ENCODE measurements at places on chromosomes 5 and 9.

- DNase-seq, result no peak
Measured at GRCh38 chr5:108361771-108362170, 20.1 kb downstream of the FBXL17 start.

DNA sequence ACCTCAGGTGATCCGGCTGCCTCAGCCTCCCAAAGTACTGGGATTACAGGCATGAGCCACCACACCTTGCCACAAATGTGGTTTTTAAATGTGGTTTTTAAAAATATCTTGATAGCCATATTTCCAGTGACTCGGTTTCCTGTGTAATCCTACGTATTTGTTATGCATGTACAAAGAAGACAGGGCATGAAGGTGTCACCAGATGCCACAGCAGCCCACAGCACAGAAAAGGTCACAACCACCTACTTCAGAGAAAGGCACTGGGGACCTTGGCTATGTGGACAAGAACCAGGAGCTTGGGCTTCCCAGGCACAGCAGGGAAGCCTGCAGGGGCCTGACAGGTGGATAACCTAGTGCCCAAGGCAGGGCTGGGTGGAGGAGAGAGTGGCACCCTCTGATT is 38.0 kb downstream of the C9orf50 start:
- DNase-seq, result no peak

DNA sequence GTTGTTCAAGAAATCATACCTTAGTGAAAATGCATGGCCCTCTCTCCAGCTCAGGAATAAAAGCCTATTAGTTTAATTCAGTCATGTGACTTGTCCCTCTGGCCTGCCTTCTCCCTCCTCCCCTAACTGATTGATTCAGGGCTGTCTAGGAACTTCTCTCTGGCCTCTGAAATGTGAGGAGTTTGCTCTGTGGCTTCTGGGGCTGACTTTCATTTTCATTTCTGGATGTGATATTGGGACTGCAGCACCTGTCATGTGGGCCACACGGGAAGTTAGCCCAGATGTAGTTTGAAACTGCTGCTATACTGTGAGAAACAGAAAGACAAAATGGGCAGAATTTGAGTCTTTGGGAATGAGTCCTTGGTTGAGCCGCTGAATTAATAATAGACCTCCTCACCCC is 44.8 kb downstream of the PARP8 start:
- no peak for DNase-seq

- no peak for DNase-seq
Measured at GRCh38 chr5:167030500-167031120, 1260.8 kb upstream of the WWC1 start.

GRCh38 chr5:94621763-94622162 is 3.3 kb downstream of the SLF1 start:
- DNase-seq, result no peak

- no peak for DNase-seq
Measured at GRCh38 chr5:72248410-72248981, 71.5 kb downstream of the MRPS27 start.

DNA sequence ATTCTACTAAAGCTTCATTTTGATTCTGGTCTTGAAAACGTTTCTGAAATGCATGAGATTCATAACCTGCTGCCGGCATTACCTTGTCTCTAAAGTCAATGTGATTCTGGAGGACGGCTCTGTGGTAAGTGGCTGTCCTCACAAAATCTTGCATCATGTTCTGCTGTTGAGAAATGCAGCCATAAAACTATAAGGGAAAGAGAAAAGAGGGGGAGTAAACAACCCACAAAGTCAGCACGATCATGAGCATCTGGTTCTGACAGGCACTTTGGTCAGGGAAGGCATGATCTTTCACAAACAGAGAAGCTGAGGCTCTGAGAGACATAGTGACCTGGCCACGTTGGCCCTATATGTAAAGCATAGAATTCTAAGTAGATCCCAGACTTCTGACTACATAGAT is 168.9 kb upstream of the PUM3 start:
- DNase-seq, result no peak

- DNase-seq, result no peak
Measured at GRCh38 chr9:125956102-125956501, 208.9 kb downstream of the PBX3 start.

DNA sequence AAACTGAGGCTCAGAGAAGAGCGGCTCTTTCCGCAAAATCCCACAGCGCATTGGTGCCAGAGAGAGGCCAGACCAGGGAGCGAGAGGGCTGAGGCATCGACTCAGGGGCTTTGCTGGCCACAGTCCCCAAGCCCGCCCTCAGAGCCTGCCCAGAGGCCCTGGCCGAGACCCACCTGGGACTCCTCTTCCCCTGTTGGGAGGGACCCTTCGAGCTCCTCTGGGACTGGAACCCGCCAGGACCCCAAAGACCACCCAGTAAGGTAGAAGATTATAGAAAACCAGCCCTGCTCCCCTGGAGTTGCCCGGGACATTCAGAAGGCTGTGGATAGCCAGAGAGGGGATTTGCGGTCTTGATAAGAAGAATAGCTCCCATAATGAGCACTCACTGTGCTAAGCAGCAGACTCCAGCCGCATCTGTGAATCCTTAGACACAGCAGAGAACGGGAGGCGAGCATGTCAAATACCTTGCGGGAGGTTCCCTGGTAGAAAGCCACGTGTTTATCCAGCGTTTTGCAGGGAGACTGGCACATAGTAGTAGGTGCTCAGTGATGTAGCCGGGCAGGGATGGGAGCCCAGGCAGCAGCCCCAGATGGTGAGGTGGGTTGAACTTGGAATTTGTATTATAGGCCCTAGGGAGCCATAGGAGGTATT is 651 bp upstream of the AK1 start:
- DNase-seq, result no peak

DNA sequence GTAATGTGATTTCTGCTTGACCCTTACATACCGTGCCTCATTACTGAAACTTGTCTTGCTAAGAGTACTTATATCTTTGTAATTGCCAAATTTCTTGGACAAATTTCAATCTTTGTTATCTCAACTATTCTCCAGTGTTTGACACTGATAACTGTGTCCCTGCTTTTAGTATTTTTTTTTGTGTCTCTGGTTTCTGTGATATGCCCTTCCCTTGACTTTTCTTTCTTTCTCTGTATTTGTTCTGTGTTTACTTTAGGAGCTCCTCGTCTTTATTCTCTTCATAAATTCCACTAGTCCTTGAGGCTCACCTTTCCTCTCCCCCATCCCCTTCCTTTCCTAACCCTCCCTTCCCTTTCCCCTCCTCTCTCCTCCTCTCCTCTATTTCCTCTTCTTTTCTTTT is 123.7 kb upstream of the FBXL17 start:
- DNase-seq, result no peak

DNA sequence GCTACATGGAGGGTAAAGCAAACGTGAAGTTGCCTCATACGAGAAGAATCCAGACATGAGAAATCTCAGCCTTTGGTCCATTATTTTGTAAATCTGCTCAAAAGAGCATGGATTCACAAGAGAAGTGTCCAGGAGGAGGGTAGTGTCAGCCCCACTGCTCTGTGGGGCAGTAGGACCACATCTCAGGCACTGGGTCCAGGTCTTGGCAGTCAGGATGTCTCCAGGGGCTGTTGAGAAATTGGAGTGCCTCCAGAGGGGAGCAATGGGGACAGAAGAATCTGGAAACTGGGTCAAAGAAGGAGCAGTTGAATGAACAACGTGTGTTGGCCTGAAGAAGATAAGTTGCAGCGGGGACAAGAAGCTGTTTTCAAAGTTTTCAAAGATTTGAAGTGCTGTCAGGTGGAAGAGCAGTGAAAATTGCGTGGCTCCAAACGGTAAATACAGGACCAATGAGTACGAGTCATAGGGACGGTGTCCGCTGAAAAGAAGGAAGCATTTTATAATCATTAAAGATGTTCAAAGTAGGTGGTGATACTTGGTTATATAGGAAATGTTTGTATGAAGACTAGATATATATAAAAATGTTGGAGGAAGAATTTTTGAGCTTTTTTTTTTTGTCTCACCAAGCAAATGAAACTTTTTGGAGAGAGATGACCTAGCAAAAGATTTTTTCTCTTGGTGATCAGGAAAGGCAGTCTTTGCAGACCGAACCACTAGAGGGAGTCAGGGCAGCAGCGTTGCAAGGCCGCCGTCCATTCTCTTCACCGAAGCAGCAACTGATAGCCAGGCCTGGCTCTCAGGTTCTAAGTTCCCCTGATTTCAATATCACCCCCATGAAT is 57.1 kb upstream of the ZBED3 start:
- peak; percentile 41 for DNase-seq

DNA sequence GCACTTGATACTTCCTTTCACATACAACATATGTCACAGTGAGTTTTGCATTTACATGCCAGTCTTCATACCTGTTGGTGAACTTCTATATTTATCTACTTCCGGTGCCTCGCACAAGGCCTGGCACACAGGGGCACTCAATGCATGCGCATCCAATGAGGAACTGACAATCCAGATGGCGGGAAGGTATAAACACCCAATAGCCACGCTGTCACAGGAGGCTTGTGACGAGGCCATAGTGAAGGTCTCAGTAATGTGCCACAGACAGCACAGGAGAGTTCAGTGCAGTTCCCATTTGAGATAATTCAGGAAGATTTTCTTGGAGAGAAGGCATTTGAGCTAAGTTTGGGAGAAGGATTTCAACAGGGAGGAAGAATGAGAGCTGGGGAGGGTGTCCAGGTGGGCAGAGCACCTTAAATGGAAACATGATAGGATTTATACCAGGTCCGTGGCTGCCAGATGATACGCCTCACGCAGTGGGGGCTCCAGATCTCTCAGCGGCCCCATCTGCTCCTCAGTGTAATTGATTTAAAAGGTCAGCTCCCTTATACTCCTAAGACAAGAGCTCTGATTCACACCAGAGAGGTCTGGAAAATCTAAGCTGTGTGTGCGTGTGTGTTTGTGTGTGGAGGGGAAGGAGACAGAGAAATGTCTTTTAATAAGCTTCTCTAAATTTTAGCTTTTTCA is 206.2 kb downstream of the DCP2 start:
- DNase-seq, result no peak

DNA sequence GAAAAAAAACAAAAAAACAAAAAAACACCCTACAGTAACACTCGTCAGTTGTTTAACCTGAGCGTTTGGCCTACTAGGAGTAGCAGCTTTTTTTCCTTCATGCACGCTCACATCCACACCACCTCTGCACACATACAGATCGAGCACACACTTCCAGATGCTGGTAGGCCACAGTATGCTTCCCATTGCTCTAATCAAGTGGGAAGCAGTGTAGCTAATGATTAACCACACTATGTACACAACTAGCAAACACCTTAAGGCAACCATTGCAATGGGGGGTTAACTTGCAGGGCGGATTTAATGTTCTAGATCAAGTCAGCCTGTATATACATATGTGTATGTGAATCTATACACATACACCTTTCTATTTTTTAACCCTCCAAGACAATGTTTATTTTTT is 65.5 kb upstream of the GLRX start:
- no peak for DNase-seq

GRCh38 chr9:35826071-35826701 is 2.3 kb downstream of the FAM221B start:
- no peak for DNase-seq

DNA sequence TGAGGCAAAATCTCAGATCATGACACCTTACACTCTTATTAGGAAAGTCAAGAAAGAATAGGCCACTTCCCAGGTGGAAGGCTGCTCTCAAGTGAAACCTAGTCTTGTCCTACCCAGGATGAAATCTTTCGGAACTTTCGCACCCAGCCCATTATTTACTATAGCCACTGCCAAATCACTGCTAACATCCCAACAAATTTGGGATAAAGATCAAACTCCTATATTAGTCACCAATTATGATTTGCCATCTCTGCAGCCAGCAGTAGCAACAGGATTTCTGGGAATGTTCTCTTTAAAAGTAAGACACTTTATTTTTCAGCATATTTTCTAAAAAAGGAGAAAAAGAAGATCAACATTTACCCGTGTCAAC is 224.6 kb downstream of the GAS1 start:
- no peak for DNase-seq

GRCh38 chr5:150479416-150479815 is 28.5 kb upstream of the NDST1 start:
- no peak for DNase-seq

DNA sequence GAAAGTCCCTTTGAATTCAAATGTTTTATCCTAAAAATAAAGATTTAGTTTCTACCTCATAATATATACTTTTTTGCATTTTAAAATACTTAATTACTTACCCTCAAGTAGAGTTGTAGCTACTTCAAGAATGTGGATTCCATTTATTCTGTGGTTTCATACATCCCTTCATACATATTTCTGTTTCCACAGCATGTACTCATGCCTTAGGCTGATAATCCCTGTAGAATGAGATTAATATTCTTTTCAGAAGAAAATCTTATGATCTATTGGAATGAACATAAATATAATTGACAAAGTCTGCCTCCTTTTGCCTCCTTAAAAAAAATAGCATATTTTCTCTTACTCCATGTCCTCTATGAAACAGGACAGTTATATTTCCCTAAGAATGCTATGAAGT is 465.7 kb downstream of the DTWD2 start:
- no peak for DNase-seq

DNA sequence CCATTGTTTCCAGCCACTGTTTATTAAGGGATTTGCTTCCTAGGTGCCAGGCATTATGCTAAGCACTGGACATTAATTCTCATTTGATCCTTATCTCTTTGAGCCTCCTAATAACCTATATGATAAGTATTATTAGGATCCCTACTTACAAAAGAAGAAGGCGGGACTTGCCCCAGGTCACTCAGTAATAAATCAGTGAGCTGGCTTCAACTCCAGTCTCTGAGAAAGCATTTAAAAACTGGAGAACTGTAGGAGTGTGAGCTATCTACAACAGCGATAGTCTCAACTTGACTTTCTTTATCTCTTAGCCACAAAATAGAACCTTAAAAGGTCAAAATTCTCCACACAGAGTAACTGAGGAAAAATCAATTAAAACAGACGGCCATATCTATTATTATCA is 155.0 kb downstream of the GNAQ start:
- no peak for DNase-seq

GRCh38 chr5:112205846-112206245 is 213.2 kb downstream of the EPB41L4A start:
- no peak for DNase-seq

GRCh38 chr5:171410181-171410580 is 9.3 kb upstream of the FGF18 start:
- DNase-seq, result no peak

GRCh38 chr5:161889971-161890370 is 42.1 kb downstream of the GABRA1 start:
- DNase-seq, result no peak

- DNase-seq, result no peak
Measured at GRCh38 chr9:37034938-37035647, 1.0 kb upstream of the PAX5 start.

DNA sequence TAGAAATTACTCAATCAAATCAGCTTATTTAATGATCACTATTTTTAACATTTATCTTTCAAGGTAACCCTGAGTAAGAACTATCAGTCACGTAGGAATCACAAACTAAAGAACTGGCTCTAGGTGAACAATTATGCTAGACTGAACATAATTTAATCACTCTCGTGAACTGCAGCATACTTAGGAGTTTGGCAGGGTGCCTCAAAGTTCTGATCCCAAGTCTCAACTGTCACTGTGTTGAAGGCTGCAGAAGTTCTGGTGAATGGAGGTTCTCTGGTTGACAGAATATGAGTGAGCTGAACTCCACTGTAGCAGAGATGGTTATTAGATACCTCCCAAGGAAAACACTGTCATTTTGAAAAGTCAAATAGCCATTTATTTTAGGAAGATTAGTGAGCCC is 89.1 kb downstream of the KLHL3 start:
- DNase-seq, result no peak

GRCh38 chr9:88835038-88835466 is 156.2 kb upstream of the S1PR3 start:
- DNase-seq, result no peak

GRCh38 chr9:136228107-136228875 is 17.3 kb downstream of the QSOX2 start:
- DNase-seq, result no peak
